ENCODE measurements at places on chromosomes 1 and 21. TPM values are rescaled to one million over a fixed set of nuclear protein-coding genes. Genes with fewer than 3 reads are reported as not detected.

GRCh38 chr1:184840596-184840995 lies 85.9 kb upstream of the EDEM3 start:
- DNase-seq, result no peak

The PAQR6 gene
- total RNA-seq, result 1.2 TPM

DNA sequence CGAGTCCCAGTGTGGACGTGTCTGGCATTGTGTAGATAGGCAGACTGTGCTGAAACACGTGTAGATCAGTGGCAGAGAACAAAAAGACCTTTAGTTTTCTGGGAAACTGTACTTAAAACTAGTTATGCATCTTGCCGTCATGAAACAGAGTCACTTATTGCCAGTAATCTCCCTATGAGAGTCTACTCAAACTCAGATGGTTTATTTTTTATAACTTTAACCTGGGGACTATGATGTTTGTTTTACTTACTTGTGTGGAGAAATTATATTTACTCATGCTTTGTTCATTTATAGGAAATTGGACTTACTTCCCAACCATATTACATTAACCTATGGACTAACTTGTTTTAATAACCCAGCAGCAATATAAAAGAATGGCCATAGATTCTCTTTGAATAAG lies 54.1 kb upstream of the ABCG1 start:
- DNase-seq, result no peak

GRCh38 chr1:51303751-51304251 lies 26.6 kb downstream of the TTC39A start:
- DNase-seq, result no peak

DNA sequence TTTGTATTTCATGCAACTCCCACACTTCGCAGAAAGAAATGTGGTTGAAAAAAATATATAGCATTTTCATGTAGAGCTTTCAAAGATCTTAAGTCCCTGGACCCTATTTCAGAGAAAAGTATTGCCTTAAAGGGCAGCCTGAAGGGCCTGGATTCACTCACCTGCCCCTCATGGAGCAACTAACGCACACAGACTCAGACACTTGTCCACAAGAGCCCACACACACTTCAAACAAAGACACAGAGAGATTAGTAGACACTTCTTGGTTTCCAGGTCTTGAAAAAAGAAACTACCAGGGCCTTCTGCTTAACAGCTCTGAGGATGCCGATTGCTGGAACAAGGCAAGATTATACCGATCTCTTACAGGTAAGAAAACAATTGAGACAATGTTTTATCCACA lies 122.2 kb downstream of the ZBTB18 start:
- no peak for DNase-seq

The CLEC20A gene
- not detected for total RNA-seq

- no peak for DNase-seq
These were observed 142.5 kb upstream of the FGGY start for GRCh38 chr1:59154401-59154800.

- DNase-seq, result no peak
These were observed 27.2 kb downstream of the RHEX start for GRCh38 chr1:206080026-206080820.

GRCh38 chr1:225710804-225711203 lies 57.9 kb upstream of the ENAH start:
- DNase-seq, result no peak

The B4GALT2 gene
- total RNA-seq, result 47.9 TPM

The CXADR gene
- 3.1 TPM for total RNA-seq

DNA sequence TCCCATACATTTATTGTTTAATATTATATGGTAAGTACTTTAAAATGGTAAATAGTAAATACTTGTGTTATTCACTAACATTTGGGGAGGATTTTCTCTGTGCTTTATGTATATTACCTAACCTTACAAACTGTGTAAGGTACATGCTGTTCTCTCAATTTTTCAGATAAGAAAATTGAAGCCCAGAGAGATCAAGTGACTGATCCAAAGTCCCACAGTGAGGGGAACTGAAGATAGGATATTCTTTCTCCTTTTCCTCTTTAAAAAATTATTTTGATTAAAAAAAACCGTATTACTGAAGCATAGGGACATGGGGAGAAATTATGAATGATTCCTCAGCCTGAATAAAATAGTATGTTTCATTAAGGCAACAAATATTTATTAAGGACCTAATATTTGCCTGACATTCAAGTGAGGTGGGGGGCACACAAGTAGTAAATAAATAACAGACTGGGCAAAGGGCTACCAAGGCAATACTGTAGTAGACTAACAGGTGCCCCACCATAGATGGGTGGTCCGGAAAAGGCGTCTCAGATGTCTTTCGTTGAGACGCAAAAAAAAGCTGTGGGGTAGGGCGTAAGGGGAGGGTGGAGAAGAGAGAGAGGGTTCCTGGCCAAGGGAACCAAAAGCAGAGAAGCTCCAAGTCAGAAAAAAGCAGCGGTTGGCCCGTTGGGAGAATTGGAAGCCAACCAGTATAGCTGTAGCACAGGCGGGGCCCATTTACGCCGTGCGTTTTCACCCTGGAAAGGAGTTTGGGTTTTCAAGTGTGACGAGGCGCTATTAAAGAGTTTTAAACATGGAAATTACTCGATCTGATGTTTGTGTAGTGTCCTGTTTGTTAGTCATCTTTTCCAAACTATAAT lies 944 bp upstream of the AGO3 start:
- DNase-seq, result peak; percentile 85

DNA sequence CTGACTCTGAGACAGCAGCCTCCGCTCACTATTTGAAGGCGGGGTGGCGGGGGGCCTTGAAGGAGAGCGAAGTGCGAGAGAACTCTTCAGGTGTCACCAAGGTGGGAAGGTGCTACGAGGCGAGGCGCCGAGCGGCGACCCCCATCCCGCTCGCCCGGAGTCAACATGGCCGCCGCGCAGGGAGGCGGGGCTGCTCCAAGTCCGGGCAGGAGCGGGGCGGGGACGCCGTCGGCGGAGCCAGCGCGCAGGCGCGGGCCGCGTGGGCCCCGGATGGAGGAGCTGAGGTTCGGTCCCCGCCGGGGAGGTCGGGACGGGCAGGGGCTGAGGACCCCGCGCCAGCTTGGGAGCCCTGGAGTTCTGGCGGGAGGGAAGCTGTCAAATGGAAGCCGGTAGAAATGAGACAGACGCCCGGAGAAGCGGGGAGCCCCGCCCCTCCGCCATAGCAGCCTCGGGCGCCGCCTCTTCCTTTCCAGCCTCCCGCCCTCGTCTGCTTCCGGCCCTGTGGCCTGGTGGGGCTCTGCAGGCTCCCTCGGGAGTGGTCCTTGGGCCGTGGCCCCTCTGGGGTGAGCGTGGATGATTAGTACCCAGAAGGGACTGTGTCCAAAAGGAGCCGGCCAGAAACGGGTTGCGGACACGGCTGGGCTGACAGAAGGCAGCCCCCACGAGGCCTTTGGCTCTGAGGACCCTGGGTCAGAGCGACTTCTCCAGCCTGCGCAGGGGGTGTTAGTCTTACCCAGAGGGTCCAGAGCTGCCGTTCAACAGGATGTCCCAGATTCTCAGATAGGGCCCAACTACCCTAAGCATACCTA lies at the start of gene PIGV:
Gene PIGV (plus strand): TSS at position 245 of the 809 bp plus-strand sequence. CDS start 2,866 bp downstream, outside the sequence.
- peak; percentile 90 for DNase-seq

GRCh38 chr1:228695015-228695955 lies 40.0 kb upstream of the RHOU start:
- no peak for DNase-seq

DNA sequence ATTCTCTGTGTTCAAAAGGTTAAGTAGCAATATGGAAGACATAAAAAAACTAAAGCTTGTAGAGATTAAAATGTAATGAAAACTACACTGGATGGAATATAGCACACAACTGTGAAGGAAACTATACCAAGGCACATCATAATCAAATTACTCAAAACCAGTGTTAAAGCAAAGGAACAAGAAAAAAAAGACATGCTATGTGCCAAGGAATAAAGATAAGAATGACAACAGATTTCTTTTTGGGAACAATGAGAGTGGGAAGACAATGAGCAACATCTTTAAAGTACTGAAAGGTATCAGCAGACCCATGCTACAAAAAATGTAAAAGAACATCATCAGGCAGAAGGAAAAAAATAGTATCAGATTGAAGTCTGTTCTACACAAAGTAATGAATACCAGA lies 157.8 kb downstream of the VPS13D start:
- DNase-seq, result no peak

The PTGS2 gene
- 1.5 TPM for total RNA-seq

DNA sequence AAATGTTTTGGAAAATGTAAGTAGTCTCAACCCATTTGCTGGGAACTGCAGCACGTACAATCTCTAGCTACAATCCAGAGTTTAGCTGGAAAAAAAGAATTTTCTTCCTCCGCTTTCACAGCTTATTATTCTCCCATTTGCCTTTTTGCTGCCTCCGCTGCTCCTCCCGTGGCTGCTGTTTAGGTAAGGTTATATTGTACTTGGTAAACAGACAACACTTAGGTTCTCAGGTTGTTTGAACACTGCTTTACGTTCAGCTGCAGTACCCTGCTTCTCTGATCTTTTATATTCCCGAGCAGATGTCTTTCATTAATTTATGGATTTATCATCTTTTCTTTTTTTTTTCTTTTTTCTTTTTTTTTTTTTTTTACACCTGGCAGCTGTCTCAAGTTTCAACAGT lies 14.3 kb downstream of the PROX1 start:
- DNase-seq, result no peak

- DNase-seq, result peak; percentile 96
These were observed 8.8 kb upstream of the FAM20B start for GRCh38 chr1:179016706-179017382.

DNA sequence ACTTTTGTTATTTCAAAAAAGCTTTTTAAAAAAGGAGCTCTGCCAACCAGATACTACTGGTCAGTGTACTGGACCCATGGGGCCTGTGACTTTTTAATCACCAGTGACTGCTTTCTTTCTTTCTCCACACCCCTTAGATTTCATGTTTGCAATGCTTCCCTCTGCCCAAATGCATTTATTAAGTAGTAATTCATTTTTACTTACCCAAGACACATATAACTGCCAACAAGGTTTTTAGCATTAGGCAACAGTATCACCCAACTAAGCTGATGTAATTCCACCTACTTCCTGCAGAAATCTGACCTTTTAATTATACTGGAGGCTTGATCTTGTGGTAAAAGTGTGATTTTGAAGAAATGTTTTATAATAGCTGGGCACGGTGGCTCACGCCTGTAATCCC lies 12.5 kb downstream of the MECR start:
- no peak for DNase-seq

Measured in adrenal gland (tissue), 19 donors.